ENCODE measurements at places on chromosomes 16 and 17.

- DNase-seq, result peak; percentile 30
Observed at GRCh38 chr17:82795615-82796014, 43.8 kb downstream of the TBCD start.

- DNase-seq, result no peak
Observed at GRCh38 chr16:77805398-77805797, 17.0 kb downstream of the VAT1L start.

DNA sequence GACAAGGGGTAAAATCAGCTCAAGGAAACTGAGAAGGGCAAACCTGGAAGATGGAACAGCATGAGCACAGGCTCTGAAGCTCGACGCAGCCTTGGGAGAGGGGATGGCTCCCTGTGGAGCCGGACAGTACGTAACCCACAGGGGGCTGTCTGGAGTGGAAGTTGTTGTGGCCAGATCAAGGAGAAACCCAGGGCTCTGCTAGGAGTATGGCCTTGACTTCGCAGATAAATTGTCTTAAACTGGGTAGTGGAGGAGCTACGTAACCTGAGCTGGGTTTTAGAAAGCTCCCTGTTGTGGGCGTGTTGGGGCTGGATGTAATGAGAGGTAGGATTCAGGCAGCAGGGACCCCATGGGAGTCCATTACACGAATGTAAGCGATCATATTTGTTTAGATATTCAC lies 25.5 kb upstream of the AXIN2 start:
- no peak for DNase-seq

DNA sequence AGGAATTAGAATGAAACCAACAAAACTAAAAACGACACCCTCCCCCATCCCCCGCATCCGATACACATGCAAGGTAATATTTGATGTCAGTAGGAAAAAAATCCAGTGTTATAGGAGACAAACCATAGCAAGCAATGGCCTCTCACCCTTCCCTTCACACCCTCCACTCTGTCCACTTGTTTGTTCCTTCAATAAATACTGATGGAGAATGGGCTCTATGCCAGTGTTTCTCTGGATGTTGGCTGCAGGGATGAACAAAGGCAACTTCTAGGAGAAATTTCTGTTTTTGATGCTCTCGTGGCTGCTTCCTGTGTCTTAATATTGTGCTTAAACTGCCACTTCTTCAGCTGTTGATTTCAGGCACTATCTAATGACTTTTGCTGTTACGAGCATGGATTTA lies 98.8 kb downstream of the WWOX start:
- DNase-seq, result peak; percentile 33

DNA sequence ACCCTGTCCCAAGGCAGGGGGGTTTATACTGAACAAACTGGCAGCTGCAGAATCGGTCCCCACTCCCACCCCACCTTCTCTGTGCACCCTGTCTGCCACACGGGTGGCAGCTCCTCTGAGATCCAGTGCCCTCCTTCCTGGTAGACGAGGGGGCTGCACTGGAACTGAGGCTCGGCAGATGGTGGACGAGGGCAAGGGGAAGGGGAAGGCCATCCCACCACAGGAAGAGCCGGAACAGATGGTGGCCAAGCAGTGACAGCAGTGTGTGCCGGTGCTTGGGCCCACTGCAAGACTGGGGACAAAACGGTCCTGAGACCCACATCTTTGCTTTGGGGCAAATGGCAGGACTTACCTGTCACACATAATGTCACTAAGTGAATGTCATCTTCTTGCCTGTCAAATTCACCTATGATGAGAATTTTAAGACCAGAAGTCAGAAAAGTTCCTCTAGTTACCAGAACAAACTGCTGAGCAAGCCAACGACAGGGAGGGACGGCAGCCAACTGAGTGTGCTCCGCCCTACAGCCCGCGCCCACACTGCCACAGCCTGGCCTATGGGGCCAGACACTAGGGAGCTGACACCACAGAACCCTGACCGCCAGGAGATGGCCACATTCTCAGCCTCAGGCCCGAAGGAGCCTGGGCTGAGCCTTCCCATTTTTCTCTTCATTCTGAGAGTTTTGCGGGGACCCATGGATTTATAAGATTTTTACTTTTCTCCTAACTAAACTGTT lies 14.4 kb downstream of the NTAN1 start:
- no peak for DNase-seq

GRCh38 chr17:34826332-34826731 lies 134.9 kb downstream of the CCT6B start:
- no peak for DNase-seq

DNA sequence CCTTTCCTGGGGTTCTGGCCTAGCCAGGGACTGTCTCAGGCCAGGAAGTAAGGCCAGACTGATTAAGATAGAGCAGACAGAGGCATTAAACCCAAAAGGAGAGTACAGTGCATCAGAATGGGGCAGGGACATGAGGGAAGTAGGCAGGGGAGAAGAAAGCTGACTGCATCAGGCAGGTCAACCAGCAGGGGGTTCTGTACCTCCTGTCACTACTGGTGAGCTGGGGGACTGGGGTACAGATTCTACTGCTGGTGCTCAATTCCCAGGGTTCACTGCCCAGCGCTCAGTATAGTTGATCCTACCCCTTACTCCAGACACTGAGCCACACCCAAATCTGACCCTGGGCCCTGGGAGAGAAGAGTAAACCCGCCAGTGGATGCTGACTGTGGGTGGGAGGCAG lies 12.9 kb upstream of the MTMR4 start:
- no peak for DNase-seq

- no peak for DNase-seq
Observed at GRCh38 chr17:36055921-36056520, 8.1 kb upstream of the CCL18 start.

DNA sequence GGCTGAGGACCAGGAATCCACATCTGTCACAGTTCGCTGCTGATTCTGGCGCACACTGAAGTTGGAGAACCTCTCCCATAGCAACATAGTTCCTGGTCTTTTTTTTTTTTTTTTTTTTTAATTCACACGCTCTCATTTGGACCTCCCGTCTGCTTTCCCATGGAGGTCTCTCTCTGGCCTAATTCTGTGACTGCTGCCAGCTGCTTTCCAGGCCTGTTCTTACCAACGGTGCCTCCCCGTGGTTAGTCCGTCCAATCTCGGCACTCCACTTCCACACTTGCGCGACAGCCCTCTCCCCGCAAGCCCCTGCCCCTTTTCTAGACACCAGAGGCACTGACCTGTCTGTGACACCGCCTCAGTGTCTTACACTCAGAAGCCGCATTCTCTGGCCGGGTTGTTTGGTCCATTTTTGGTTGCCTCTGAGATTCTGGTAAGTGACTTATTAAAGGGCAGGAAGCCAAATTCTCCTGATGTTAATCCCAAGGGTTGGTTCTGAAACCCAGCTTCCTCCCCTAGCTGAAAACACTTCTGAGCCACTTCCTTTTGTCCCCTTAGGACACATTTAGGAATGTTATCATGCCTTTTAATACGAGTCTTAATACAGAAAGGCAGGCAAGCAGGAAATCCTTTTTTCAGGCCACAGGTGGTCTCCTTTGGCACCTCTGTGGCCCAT lies 1.1 kb upstream of the AKTIP start:
- no peak for DNase-seq

GRCh38 chr17:57899822-57900221 lies 50.0 kb upstream of the MRPS23 start:
- peak; percentile 26 for DNase-seq

GRCh38 chr16:77509796-77510195 lies 75.0 kb upstream of the ADAMTS18 start:
- DNase-seq, result no peak

DNA sequence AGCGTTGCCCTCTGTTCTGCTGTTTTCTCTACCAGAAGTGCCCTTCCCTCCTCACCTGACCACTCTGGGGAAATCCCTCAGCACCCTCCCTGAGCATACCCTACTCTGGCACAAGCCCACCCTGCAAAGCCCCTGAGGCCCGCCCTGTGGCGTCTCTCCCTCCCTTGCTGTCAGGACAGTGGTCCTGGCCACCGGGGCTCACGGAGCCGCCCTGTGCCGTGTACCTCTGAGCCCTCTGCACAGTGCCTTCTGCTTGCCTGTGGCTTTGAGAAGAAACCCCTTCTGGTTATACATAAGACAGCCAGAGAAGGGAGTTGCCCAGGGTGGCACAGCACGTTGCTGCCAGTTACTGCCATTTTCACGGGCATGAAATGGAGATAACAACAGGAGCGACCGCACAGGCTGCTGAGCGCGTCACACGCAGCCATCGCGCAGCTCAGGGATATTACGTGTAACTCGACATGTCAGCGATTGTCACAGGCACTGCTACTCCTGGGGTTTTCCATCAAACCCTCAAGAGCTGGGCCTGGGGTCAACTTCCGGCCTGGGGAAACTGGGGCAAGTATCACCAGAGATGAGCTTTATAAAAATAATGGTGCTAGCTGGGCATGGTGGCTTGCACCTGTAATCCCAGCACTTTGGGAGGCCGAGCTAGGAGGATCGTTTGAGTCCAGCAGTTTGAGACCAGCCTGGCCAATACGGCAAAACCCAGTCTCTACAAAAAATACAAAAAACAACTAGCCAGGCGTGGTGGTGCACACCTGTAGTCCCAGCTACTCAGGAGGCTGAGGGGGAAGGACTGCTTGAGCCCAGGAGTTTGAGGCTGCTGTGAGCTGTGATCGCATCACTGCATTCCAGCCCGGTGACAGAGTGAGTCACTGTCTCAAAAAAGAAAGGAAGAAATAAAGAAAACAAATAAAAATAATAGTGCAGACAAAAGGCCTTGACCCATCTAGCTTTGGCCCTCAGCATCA lies 14.8 kb downstream of the SCGB1C2 start:
- DNase-seq, result no peak

DNA sequence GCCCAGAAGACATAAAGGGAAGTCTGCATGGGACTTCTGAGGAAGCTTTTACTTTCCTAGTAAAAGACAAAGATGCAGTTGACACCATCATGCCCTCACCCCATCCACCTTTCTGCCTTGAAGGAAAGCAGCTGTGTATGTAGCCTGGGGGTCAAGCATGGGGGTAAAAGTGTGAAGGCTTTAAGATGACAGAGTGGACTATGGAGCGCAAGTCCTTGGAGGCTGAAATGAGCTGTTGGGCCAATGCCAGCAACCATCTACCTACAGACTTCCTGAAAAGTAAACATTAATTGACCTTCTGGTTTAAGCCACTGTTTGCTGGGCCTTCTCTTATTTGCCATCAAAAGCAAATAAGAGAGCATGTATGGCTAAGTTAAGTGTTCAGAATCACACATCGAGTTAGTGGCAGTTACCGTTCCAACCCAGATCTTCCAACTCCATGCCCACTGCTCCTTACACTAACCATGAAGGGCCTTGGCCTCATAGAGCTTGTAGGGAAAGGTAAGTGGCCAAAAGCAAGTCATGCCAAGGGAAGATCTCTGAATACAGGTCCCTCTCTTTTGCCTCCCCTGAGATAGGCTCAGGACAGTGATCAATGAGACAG lies 30.0 kb downstream of the SLC13A5 start:
- no peak for DNase-seq

- no peak for DNase-seq
Observed at GRCh38 chr17:63498626-63499195, 21.9 kb downstream of the ACE start.

GRCh38 chr17:50146927-50147665 lies 3.4 kb downstream of the PPP1R9B start:
- DNase-seq, result no peak

GRCh38 chr16:22661161-22661647 lies 150.5 kb downstream of the NPIPB5 start:
- DNase-seq, result no peak

GRCh38 chr17:19308398-19308797 lies 54.1 kb downstream of the B9D1 start:
- no peak for DNase-seq

GRCh38 chr17:78610951-78611511 lies 33.8 kb upstream of the DNAH17 start:
- no peak for DNase-seq

GRCh38 chr17:74454197-74455024 lies 12.0 kb upstream of the CD300A start:
- no peak for DNase-seq

DNA sequence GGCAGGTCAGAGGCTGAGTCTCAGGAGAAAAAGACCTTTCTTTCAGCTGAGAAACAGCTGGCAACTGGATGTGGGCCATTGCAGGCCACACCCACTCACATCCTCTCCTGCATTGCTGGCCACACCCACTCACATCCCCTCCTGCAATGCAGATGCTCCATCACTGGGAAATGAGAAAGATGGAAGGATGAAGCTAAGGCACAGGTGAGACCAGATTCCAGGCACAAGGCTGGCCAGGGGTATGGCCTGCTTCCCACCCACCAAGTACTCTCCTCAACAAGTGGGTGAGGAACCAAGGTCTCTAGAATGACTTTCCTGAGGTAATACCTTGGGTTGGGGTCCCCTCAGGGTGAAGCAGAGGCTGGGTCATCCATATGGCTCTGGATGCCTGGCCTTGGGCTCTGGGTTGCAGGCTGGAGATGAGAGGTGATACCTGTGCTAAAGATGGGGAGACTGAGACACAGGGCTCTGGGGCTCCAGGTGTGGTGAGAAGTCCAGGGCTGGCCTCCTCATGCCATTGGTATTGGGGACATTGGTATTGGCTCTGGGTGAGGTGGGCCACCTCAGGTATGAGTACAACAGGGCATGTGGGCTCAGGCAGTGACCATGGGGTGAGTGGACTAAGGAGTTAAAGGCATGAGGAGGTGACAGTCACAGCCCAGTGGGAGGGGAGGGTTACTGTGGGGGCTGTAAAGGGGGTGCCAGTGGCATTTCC lies 1726.8 kb downstream of the TP53TG3F start:
- DNase-seq, result no peak

DNA sequence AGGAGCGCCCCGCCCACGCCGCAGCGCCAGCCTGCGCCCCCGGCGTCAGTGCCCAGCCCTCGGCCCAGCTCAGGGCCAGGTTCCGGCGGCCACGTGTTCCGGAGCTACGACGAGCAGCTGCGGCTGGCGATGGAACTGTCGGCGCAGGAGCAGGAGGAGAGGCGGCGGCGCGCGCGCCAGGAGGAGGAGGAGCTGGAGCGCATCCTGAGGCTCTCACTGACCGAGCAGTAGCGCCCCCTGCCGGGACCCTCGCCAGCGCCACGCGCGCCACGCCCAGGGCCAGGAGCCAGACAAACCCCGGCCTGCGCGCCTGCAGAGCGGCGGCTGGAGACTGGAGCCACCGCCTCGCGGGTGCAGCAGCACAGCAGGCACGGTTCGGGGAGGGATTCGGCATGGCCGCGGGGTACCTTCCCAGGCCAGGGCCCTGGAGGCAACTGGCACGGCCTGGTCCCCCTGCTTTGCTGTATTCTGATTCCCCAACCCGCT lies 9.3 kb downstream of the CORO6 start:
- DNase-seq, result no peak

DNA sequence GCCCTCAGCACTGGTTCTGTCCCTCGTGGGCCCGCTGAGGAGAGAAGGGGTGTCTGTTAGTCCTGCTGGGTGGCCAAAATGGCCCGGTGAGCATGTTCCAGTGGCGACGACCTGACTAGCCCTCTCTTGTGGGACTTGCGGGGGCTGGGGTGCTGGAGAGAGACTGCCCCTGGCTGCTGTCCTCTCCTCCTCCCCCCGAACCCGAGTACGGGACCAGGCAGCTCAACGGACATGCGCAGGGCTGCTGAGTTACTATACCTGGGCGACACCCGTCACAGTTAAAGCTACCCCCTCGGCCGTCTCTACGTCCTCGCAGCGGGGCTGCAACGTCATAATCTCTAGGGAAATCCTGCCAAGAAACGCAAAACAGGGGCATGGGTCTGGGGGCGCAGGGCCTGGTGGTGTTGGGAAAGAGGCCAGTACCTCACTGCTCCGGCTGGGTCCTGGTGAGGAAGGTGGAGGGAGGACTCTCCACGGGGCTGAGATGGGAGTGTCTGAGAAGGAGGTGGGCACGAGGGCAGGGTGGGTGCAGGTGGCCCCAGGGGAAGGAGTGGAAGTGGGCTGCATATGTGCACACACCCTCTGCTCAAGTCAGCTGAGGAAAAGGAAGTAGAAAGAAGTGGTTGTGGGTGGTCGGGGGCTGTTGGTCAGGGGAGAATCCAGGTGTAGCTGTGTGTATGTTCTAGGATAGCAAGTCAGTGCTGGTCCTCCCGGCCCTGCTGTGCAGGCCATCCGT lies 13.4 kb downstream of the FLOT2 start:
- no peak for DNase-seq

All from NCI-H2029 (cell line).